T-cell (primary cell): ENCODE measurements at places on chromosomes 1 and 21.

GRCh38 chr21:36127250-36127904 lies 7.5 kb upstream of the CBR3 start:
- no peak for DNase-seq

- DNase-seq: no peak
These were observed 3.3 kb upstream of the RPS6KA1 start for GRCh38 chr1:26526287-26526686.

DNA sequence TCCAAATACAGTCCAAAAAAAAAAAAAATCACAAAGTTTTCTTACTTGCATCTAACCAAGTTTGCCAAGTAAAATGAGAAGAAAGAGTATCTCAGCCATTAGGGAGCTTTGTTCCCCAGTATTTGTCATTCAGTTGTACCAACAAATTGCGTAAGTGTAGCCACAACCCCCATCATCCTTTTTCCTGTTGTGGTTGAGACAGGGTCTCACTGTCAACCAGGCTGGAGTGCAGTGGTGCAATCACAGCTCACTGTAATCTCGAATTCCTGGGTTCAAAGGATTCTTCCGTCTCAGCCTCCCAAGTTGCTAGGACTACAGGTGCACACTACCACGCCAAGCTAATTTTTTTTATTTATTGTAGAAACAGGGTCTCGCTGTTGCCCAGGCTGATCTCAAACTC lies 9.5 kb downstream of the STX6 start:
- DNase-seq: peak; percentile 32

DNA sequence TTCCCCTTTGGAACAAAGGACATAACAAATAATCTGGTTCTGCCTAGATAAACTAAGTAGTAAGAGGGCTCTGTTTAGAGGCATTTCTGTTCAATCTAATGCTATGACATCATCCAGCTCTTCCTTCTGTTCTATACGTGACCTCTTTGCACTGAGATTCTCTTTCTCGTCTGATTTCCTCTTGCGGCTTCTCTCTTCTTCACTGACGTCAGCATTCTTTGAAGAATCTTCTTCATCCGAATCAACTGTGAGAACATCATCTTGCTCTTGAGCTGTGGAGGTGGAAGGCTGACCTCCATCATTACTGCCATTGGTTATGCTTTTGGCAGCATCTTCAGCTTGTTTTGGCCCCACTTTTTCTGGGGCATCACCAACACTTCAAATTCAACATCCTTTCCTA lies 130.4 kb downstream of the HS2ST1 start:
- DNase-seq: peak; percentile 77

GRCh38 chr1:95415146-95415545 lies 181.1 kb downstream of the RWDD3 start:
- DNase-seq: no peak
